ENCODE measurements at places on chromosomes 11 and 22. TPM values are rescaled to one million over a fixed set of nuclear protein-coding genes. Genes with fewer than 3 reads are reported as not detected.

OR8D4 gene
- not detected for total RNA-seq

CDKN1C gene
- 0.87 TPM for total RNA-seq

FGF4 gene
- total RNA-seq, result not detected

TSPAN18 gene
- 0.92 TPM for total RNA-seq

LARGE2 gene
- not detected for total RNA-seq

VWCE gene
- total RNA-seq, result 2.0 TPM

SYCE3 gene
- not detected for total RNA-seq

SLC25A45 gene
- total RNA-seq, result 2.2 TPM

NRIP3 gene
- total RNA-seq, result 15.2 TPM

PAMR1 gene
- 355 TPM for total RNA-seq

ZW10 gene
- total RNA-seq, result 19.5 TPM

UPK3A gene
- not detected for total RNA-seq

CRY2 gene
- 13.2 TPM for total RNA-seq

CD3D gene
- total RNA-seq, result not detected

RNF121 gene
- 27.7 TPM for total RNA-seq

OR6A2 gene
- 0.19 TPM for total RNA-seq

MMP3 gene
- 0.06 TPM for total RNA-seq

APOA5 gene
- not detected for total RNA-seq

SHANK2 gene
- 2.6 TPM for total RNA-seq

LRRC56 gene
- total RNA-seq, result 0.25 TPM

GDPD4 gene
- total RNA-seq, result not detected

SLC22A8 gene
- not detected for total RNA-seq

KRTAP5-1 gene
- total RNA-seq, result not detected

SLCO2B1 gene
- total RNA-seq, result 0.06 TPM

SPTBN2 gene
- 1.2 TPM for total RNA-seq

DDIAS gene
- total RNA-seq, result 1.9 TPM

TEX54 gene
- not detected for total RNA-seq

PGM2L1 gene
- 7.0 TPM for total RNA-seq

SLC22A12 gene
- not detected for total RNA-seq

TMEM123 gene
- 69.9 TPM for total RNA-seq

OR2D2 gene
- 0.13 TPM for total RNA-seq

H19 gene
- total RNA-seq, result not detected

MRGPRX4 gene
- total RNA-seq, result not detected

IL18 gene
- not detected for total RNA-seq

GRIK4 gene
- under 0.01 TPM for total RNA-seq

OR10D3 gene
- not detected for total RNA-seq

TMPRSS5 gene
- under 0.01 TPM for total RNA-seq

ANO5 gene
- 2.3 TPM for total RNA-seq

MUC15 gene
- total RNA-seq, result not detected

FAM118A gene
- total RNA-seq, result 17.8 TPM

HSPA8 gene
- 2,896 TPM for total RNA-seq

UCP3 gene
- 0.26 TPM for total RNA-seq

GRM5 gene
- total RNA-seq, result 0.06 TPM

LRRC74B gene
- total RNA-seq, result not detected

PKDREJ gene
- 0.06 TPM for total RNA-seq

TRIM48 gene
- not detected for total RNA-seq

CHORDC1 gene
- 20.6 TPM for total RNA-seq

Measured in aortic smooth muscle cell (primary cell).